ENCODE measurements at places on chromosomes 5 and 9.

GRCh38 chr9:113361304-113362018 is 12.1 kb downstream of the BSPRY start:
- no peak for DNase-seq

DNA sequence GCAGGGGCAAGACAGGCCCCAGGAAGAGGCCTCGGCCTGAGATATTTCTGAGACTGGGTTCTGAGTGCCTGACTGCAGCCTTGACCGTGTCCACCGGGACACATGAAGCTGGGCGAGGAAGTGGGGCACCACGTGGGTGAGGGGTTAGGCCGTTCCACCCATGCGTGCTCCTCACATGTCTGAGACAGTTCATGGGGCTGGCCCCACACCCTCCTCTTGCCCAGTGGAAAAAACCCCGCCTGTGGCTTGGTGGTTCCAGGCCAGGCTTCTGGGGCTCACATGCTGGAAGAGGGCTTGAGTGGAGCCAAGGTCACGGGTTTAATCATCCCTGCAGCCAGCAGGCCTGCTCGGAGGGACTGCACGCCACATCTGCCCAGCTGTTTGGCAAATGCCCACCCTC is 11.4 kb downstream of the HMCN2 start:
- no peak for DNase-seq

DNA sequence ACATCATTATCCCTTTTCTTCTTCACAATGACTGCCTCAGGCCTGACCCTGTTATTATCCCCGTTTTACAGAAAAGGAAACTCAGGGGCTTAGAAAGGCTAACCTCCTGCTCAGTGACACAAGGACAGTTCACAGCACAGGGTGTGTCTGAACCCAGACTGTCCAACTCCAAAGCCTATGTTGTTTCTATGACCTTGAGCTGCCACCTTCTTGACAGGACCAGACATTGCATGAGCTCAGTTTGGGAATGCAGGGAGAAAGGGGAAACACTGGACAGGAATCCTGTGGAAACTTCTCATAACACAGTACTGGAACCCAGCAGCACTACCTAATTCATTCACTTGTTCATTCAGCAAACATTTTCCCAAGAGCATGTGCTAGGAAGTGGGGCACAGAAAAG is 472.8 kb downstream of the CDK5RAP2 start:
- DNase-seq: no peak

- peak; percentile 38 for DNase-seq
These were observed 298.8 kb downstream of the NR2F1-AS1 start for GRCh38 chr5:93281980-93282772.

DNA sequence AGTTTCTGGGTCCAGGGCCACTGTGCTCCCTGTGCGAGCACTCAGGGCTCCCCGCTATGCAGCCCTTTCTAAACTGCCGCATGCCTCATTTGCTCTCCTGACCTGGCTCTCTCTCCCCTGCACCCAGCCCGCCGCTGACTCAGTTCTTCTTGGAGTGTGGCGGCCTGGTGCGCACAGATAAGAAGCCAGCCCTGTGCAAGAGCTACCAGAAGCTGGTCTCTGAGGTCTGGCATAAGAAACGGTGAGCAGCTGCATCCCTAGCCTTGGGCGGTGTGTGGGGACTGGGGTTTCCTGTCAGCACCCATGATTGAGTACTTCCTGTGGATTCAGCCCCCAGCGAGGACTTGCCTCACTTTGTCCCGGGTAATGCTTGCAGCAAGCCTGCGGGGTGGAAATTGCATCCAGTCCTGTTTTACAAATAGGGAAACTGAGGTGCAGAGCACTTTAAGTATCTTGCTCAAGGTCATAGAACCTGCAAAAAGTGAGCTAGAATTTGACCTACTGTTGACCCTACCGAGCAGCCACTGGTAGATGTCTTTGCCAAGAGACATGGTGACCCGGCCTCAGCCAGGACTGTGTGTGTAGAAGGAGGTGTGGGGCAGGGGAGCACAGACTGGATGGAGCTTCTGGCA is 27.9 kb downstream of the USP20 start:
- peak; percentile 85 for DNase-seq

DNA sequence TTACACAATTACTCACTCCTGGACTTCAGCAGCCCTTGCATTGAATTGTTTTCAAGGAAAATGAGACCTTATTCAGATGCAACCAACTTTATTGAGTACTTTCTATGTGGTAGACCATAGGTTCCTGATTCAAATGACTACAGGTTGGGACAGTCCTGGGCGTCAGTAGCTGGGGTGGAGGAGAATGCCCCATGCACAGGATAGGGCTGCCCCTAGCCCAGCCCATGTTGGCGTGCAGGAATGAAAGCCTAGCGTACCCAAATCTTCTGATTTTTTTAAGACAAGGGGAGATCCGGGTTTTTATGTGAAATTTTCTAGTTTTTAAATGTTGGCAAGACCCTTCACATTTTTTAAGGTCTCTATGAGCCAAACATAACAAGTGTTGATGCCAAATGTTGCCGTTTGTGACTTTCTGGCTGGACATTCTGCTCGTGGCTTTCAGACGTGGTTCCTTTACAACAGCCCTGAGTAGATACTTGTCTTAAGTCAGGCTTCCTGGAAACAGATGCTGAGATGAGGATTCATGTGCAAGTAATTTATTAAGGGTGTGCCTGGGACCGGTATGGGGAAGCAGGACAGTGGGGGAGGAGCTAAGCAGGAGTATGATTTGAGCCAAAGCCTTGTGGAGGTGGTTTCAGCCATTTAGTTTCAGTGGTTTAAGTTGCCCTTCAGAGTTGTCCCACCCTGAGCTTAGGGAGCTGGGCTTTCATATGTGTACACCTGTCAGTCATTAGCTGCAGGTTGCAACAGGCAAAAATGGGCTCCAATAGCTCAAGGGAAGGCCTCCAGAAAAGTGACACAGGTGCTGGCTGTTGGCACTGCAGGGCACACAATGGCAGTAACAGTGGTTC is 154.1 kb downstream of the NTRK2 start:
- no peak for DNase-seq

DNA sequence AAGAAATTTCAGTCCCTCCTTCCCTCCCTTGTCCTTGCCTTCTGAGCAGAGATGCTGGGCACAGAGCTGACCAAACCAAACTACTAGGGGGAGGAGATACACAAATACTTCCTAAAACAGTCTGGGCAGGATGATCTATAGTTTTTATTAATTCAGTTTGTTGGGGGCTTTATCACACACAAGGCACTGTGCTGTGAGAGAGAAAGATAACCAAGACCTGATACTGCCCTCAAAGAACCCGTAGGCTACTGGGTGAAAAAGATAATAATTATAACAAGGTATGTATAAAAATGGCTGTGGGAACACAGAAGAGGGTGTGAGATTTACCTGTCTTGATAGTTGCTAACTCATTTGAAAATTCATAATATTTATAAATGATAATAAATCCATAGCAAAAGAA is 354.7 kb downstream of the NDUFS4 start:
- DNase-seq: no peak

DNA sequence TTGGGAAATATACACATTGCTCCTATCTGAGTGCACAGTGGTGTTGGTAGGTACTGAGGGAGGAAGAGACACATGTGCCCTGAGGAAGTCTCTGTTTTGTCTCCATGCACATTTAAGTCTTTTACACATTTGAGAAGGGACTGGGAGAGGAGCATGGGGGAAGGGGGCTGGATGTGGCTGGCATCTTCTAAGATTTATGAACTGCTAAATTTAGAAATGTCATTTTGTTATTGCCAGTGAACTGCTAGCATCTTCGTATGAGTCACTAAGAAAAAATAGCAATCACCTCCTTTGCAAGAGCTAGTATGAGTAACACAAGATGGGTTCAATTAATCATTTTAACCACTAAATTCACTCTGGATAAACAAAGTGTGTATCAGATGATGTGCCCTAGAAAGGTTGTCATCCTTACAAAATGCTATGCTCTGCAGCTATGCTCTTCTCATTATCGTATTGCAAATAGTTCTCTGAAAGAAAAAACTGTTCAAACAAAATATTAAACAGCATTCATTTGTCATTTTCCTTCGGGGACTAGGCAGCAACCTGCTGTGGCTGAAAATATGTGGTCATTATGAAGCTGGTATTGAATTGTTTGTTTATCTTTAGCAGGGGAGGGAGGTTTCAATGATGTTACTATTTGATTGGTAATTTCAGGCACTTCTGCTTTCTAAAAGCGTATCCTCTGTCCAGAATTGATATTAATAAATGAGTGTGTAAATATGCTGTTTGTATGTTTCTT is 236.5 kb downstream of the DMRTA1 start:
- no peak for DNase-seq

DNA sequence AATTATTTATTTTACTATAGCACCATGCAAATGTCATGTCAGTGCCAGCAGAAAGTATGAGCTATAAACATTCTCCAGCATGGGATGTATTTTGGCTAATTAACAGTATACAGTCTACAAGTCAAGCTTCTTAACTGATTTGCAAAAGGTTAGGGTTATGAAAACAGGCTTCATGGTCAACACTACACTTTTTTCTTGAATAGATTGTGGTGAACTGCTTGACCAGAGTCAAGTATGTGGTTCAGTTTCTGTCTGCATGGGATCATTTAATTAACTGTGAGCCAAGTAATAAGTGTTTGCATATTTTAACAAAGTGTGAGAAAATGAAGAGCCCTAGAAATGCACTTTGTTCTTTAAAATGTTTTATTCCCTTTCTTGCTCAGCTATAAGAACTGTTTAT is 14.5 kb upstream of the GNAQ start:
- DNase-seq: no peak

GRCh38 chr5:109961751-109962150 is 272.0 kb downstream of the MAN2A1 start:
- no peak for DNase-seq

GRCh38 chr9:93317495-93318094 is 133.7 kb downstream of the WNK2 start:
- DNase-seq: no peak

- DNase-seq: no peak
These were observed 250.2 kb upstream of the GAS1 start for GRCh38 chr9:87197349-87198130.

- no peak for DNase-seq
These were observed 20.2 kb downstream of the GRAMD2B start for GRCh38 chr5:126443374-126443851.

DNA sequence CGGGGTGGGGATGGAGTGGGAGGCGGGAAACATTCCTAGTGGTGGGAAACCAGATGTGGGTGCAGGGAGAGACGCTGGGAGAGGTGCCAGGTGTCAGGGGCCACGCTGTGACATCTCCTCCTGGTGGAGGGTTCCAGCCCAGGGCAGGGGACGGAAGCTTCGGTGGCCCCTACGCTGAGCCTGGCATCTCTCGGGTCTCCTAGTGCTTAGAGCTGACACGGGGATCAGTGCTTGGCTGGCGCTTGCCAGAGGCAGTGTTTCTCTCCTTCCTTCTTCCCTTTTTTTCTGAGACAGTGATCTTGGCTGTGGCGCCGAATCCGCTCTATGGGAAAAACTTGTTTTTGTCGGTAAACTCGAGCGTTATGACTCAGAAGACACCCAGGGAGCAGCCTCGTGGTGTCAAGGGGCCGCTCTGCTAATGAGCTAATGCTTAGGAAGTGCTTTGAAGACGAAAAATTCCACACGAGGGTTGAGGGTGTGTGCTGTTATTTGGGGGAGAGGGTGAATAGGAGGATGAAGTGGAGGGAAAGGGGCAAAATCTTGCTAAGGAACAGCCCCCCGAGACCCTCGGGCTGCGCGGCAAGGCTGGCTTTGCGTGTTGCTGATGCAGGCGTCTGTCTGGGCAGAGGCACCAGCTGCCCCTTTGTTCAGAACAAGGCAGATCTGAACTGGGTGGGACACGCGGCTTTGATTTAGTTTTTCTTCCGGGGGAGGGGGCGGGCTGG is 20.4 kb upstream of the IER5L start:
- no peak for DNase-seq

DNA sequence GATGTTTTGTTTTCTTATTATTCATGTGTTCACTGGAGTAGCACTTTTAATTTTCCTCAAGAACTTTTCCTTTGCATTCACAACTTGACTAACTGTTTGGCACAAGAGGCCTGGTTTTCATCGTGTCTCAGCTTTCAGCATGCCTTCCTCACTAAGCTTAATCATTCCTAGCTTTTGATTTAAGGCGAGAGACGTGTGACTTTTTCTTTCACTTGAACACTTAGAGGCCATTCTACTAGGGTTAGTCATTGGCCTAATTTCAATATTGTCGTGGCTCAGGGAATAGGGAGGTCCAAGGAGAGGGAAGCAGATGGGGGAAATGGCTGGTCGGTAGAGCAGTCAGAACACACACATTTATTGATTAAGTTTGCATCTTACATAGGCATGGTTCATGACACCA is 94.0 kb downstream of the ZNF462 start:
- no peak for DNase-seq

DNA sequence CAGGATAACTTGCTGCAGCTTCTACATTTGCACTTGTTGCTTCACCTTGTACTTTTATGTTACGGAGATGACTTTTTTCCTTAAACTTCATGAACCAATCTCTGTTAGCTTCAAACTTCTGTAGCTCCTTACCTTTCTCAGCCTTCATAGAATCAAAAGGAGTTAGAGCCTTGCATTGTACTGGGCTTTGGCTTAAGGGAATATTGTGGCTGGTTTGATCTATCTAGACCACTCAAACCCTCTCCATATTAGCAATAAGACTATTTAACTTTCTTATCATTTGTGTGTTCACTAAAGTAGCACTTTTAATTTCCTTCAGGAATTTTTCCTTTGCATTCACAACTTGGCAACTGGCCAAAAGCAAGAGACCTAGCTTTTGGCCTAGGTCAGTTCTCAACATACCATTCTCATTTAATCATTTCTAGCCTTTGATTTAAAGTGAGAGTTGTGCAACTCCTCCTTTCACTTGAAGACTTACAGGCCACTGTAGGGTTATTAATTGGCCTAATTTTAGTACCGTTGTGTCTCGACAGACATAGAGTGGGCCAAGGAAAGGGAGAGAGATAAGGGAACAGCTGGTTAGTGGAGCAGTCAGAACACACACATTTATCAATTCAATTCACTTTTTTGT is 63.7 kb downstream of the SHOC1 start:
- no peak for DNase-seq

DNA sequence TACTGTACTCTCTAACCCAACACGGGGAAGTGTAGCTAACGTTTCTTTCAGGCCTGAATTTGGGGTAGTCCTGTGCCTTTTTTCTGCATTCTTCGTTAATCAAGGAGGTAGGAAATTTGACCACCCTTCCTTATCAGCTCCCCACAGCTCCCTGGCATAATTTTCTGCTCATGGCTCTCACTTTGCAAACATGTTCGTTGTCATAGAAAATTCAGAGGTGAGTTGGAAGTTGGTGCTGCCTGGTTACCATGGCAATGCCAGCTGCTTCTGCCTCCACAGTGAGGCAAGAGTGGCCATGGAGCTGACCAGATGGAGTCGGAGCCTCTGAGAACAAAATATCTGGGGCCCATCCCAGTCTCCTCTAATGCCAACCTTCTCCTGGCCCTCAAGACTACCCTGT is 116.6 kb upstream of the BOD1 start:
- DNase-seq: no peak

- no peak for DNase-seq
These were observed 339.0 kb downstream of the KCNN2 start for GRCh38 chr5:114700823-114701222.

All from SK-N-SH (cell line).